ENCODE measurements at places on chromosomes 6 and 20.
A peak's percentile ranks its signal among the peaks of the same experiment; 100 is the strongest.

DNA sequence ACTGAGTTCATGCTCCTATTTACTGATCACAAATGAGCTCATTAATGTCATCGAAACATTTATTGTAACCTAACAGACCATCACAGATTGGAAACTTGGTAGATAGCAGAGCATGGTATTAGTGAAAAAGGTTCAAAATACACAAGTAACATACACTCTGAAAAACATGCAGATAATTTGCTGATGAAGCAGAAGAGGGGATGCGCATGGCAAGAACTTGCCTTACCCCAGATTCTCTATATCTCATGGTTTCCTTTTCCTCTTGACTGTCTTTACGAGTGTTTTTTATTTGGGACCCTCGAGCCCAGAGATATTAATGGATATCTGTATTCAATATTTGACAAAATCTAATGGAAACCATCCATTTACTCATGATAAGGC lies 37.6 kb downstream of the QRSL1 start:
- no peak for DNase-seq

GRCh38 chr6:154197196-154197860 lies 158.3 kb downstream of the OPRM1 start:
- DNase-seq: no peak

GRCh38 chr6:157460182-157460999 lies 79.4 kb downstream of the ZDHHC14 start:
- DNase-seq: no peak

- no peak for DNase-seq
These were observed 248.8 kb downstream of the SOD2 start for GRCh38 chr6:159444056-159444760.

- no peak for DNase-seq
These were observed 90.6 kb downstream of the C6orf118 start for GRCh38 chr6:165218829-165219228.

DNA sequence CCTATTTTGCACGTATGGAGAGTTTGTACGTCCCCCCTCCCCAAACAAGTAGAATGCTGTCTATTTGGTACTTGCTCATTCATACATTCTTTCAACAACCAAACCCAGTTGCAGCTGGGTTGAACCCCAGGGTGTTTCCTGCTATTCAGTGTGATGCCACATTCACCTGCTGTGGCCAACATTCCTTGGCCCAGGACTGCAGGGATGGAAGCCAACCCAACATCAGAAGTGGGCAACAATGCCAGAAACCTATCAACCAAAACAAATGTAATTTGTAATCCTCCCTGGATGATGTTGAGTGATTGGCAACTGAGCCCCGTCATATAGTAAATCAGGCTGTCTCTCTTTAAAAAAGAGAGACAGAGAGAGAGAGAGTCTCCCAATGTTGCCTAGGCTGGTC lies 8.9 kb downstream of the NT5E start:
- DNase-seq: no peak

GRCh38 chr6:5624256-5624655 lies 362.9 kb downstream of the FARS2 start:
- DNase-seq: no peak

- DNase-seq: no peak
These were observed 157.9 kb downstream of the INSM1 start for GRCh38 chr20:20525756-20526155.

GRCh38 chr6:43203029-43203717 lies 21.2 kb downstream of the CUL9 start:
- no peak for DNase-seq

DNA sequence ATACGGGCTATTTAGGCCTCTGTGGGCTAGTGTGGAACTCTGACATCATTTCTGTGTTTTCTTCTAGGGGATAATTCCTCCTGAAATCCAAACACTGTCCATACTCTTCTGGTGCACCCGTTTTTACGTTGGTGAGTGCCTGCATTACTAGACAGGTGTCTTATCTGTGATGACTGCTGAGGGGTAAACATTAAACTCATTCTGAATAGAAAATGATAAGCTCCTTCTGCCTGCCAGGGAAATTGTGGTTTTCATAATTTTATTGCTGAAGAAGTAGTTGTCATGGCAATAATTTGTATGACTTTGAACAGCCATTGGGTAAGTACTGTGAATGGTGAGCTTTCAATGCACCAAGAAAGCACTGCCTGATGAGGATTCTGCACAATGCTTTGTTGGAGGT lies 705.6 kb downstream of the UTRN start:
- no peak for DNase-seq

GRCh38 chr6:88165844-88166492 lies at the start of gene CNR1:
CNR1 (minus strand) TSS chr6:88166347; CDS start chr6:88145274, 21,073 bp downstream.
- peak; percentile 11 for DNase-seq

- no peak for DNase-seq
These were observed 11.5 kb upstream of the CDKN1A start for GRCh38 chr6:36666826-36667591.

- DNase-seq: no peak
These were observed 14.0 kb downstream of the TSPYL4 start for GRCh38 chr6:116239856-116240255.

GRCh38 chr6:63391203-63391970 lies 71.6 kb upstream of the LGSN start:
- no peak for DNase-seq

- DNase-seq: peak; percentile 87
These were observed 611 bp downstream of the CNPY3 start for GRCh38 chr6:42929821-42930360.

DNA sequence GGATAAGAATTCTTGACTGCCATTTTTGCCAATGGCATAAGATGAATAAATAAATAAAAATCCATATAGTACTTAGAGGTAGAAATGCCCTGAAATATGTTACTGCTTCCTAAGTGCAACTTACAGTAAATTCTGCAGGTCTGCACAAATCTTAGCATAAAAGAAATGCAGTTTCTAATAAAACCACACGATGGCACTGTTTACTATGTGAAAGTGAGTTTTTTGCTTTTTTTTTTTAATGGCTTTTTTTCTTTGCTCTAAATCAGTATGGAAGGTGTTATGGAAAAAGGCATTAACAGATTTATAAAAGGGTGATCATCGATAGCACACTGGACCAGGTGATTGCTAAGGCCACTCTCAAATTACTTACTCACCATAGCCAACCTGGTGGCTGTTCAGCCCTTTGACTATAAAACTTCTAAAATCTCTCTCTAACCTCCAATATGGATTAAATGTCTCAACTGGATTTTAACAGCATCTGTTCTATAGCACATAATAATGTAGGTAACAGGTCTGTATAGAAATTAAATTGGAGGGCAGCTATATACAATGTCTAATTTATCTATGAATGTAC lies 45.8 kb downstream of the AHI1 start:
- DNase-seq: no peak

DNA sequence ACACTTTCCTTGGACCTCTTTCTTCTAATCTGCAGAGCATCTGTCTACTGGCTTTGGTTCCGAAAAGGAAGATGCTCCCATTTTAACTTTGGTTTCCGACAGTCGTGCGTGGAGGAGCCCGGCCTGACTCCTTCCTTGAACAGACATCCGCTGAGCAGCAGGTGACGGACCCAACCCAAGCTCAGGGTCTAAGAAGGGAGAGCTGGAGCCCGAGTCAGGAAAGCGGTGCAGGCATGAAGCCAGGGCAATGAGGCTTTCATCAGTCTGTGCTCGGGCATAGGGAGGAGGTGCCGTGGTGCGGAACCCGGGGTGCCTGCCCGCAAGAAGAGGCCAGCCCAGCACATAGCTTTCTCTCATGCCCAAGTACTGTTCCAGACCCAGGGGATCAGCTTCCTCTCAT lies 109.4 kb downstream of the CDH4 start:
- DNase-seq: no peak

- DNase-seq: no peak
These were observed 88.2 kb downstream of the COL12A1 start for GRCh38 chr6:75117701-75118100.

DNA sequence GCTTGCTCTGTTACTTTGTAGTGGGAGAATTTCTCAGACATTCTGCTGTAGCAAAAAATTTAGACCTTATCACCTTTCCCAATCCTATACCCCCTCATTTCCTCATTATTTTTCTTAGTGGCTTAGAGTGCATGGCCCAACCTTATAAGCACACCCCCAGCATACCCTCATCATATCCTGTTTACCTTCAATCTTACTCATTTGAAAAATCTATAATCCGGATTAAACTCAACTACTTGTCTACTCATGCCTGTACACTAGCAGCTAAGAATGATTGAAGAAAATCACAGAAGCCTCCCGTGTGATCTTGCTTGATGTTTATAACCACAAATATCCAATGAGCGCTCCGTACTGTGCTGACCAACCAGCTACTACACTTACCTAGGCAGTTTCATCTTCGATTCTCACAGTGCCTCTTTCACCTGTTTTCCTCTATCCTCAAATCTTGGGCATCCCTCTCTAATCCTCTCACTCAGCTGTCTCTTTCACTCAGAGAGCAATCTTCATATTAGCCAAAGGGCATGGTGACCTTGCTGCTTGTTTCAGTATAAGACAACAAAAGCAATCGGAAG lies 36.6 kb downstream of the AIG1 start:
- no peak for DNase-seq

- no peak for DNase-seq
These were observed 53.5 kb upstream of the MLN start for GRCh38 chr6:33857093-33857931.

DNA sequence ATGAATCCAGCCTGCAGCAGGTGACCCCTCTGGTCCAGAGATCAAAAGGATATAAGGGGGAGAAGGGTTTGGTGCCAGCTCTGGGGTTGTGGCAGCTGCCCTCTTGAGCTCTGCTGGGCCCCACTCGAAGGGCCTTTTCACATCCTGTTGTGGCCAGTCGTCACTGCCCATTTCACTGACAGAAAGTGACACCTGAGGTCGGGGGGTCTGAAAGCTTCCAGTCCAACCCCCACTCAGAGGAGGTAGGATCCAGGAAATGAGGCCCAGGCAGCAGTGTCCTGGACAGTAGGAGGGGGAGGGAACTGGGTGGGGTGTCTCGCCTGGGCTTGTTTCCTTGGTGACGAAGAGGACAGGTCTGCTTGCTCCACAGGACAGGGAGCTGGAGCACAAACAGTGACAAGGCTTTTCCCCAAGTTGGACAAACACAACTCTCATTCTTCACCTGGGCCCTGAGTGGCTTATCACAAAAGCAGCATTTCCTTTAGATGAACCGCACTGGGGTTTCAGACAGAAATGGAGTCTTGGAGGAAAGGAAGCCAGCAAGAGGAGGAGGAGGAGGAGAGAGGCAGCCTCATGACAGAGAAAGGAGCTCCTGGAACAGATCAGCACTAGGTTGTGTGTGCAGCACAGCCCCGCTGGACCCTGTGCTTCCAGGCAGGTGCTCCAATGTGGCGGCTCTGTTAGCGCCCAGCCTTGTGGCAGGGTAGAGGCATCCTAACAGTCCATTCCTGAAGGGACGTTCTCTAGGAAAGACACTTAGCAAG lies 11.0 kb downstream of the FRS3 start:
- no peak for DNase-seq

DNA sequence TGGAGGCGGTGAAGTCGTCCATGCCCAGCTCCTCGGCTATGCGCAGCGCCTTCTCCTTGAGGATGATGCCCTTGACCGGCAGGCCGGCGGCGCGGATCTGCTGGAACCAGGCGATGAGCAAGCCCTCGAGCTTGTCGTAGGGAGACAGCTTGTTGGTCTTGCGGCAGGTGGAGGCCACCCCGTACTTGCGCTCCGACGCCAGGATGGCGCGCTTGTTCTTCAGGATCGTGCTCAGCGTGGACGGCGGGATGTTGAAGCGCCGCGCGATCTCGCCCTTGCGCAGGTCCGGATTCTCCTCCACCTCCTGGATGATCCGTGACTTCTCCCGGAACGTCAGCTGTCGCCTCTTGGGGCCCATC lies 435 bp downstream of the CENPB start:
- peak; percentile 59 for DNase-seq

GRCh38 chr6:159090530-159091480 lies 46.0 kb upstream of the TAGAP start:
- no peak for DNase-seq

DNA sequence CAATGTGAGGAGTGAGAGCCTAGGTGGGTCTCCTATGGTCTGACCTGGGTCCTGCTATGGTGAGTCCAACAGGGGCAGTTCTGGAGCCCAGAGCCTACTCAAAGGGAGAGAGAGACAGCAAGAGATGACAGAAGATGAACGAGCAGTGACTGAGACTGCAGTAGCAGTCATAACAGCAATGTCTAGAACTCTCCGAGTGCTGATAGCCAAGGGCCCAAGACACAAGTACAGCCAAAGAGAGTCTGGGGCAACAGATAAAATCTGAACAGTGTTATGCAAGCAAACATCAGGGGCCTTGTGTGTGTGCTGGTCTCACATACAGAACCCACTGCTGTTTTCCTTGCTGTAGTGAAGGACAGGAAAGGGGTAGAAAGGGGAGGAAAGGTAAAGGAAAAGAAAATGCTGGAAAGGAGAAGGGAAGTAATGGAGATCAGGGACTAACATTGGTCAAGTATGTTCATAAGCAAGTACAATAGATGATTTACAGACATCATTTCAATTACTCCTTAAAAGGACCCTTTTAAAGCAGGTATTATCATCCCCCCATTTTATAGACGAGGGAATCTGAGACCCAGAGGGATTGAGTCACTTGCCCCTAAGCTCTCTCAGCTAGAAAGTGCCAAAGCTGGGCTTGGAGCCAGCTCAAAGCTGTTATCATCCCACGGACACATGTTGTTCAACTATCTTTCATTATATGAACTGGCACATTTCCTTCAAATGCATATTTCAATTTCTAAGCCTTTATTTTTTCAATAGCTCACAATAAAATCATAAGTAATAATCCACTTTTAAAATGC lies 182.3 kb upstream of the RAB32 start:
- no peak for DNase-seq

- peak; percentile 4 for DNase-seq
These were observed 1.3 kb downstream of the CD24 start for GRCh38 chr6:106973018-106973835.

- no peak for DNase-seq
These were observed 144.6 kb upstream of the TMEM170B start for GRCh38 chr6:11392778-11393507.

GRCh38 chr6:108676555-108676954 lies 115.8 kb downstream of the FOXO3 start:
- no peak for DNase-seq

GRCh38 chr6:27873021-27873940 lies 38.9 kb downstream of the OR2B2 start:
- peak; percentile 85 for DNase-seq

DNA sequence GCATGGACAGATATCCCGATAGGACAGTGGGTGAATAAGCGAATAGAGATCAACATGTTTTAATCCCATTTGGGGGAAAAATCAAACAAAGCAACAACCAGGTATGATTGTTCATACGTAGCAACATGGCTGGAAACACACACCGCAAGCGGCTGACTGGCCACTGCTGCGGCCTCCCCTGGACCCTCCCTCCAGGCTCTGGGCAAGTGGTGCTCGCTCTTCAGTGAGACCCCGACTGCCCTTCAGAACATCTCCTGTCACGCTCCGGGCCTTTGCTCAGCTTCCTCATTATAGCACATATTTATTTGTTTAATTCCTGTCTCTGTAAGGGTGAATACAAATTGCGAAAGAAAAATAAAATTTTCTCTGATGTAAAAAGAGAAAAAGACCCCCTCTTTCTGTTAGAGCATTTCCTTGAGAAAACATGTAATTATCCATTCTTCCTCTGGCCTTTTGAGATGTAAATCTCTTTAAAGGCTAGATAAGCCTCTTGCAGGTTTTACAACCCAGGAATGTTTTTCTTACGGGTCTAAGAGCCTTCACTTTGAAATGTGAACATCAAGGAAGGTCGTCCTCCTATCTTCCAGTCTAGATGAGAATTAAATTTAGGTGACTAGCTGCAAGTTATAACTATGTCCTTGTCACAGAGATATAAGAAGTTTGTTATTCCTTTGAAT lies 11.0 kb upstream of the FAM210B start:
- no peak for DNase-seq

GRCh38 chr20:56157530-56158203 lies 90.9 kb upstream of the MC3R start:
- no peak for DNase-seq

- DNase-seq: no peak
These were observed 43.6 kb upstream of the ZBP1 start for GRCh38 chr20:57663681-57664451.

All from activated CD8-positive, alpha-beta T cell treated with anti-CD3 and anti-CD28 coated beads for 36 hours (primary cell).